ENCODE measurements at places on chromosomes 7 and 10.

DNA sequence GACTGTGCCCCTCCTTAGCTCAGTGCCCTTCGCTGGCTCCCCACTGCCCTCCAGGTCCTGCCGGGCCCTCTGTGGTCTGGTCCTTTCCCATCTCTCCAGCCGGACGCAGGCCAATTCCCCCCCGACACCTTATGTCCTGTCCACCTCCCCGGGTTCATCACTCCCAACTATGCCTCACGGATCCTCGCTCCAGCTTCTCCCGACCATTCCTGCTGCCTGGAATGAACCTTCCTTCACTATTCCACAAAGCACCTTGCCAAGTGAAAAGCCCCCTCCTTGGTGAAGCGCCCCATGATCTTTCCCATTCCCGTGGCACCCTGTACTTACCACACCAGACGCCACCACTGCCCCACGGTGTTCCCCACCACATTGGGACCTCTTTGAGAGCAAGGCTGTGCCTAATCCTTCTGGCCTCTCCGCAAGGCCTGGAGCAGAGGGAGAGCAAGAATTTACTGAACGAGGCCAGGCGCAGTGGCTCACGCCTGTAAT lies 47.2 kb downstream of the TMEM270 start:
- DNase-seq, result no peak

- DNase-seq, result no peak
Observed at GRCh38 chr7:70135656-70136055, 537.4 kb downstream of the AUTS2 start.

- DNase-seq, result no peak
Observed at GRCh38 chr7:6425948-6426347, 21.8 kb downstream of the DAGLB start.

DNA sequence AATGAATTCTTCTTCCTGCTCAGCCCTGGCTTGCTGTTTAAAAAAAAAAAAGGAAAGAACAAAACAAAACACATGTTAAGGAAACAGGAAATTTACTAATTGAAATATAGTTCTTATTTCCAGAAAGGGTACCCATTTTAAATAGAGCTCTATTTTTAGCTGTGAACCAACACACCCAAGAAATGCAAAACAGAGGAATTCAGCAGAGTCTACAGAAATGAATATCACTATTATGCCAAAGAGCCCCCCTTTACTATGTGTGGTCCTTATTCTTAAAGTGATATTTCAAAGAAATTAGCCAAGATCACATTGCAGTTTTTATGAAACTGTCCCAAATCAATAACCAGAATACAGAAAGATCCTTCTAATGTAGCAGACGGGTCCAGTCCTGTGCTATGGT lies 53.7 kb downstream of the CCDC6 start:
- no peak for DNase-seq

DNA sequence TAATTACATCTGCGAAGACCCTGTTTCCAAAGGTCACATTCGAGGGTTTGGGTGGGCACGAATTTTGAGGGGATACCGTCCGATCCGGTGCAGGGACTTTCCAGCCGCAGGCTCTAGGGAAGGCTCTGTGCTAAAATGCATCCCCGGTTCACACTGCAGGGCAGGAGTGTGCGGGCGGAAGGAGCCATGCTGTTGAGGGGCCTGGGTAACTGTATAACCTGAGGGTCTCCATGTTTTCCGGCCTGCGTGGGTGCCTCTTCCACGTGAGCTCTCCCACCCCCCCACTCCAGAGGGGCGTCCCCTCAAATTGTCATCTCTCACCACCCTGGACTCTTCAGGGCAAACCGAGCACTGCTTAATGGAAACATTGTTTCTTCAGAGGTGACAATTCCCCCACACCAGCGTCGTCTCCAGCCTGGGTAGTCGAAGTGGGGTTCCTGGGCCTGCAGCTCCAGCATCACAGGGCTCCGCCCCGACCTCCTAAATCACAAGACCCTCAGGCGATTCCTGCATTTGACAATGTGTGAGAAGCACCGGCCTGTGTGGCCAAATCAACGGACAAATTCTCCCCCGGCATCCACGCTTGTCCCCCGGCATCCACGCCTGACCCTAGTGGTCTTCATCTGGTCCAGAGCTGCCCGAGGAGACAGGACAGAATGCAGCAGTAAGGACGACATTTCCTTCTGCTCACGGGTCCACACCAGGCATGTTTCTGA lies 51.2 kb downstream of the FOXL3 start:
- no peak for DNase-seq

DNA sequence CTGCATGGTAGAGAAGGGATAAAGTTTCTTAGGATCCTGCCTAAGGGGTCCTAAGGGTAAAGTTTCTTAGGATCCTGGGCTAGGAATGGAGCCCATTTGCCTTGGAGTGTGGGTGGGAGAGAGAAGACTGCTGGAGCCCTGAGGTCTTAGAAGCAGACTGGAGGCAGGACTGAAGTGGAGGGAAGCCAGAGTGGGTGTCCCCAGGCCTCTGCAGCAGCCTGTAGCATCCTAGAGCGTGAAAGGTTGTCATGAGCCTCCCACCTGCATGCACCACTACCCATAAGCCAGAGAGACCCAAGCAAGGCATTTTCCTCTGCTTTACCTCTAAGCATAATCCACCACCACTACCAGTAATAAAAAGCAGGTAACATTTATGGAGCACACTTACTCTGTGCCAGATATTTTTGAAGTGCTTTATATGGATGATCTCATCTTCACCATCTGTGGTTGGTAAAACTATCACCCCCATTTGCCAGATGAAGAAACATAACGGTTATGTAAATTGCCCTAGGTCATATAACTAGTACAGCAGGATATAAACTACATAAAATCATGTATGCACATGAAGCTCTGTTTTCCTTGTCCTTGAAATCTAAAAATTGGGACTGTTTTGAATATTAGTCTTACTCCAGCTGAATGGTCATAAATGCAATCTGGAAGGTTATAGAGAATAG lies 103.5 kb upstream of the CCDC6 start:
- no peak for DNase-seq

- DNase-seq, result no peak
Observed at GRCh38 chr7:14055813-14056212, 66.3 kb upstream of the ETV1 start.

GRCh38 chr10:5196702-5197113 lies at the start of gene AKR1C4:
TSS of gene AKR1C4 (plus strand) at chr10:5196837. CDS start at chr10:5196868, 31 bp downstream.
- no peak for DNase-seq

DNA sequence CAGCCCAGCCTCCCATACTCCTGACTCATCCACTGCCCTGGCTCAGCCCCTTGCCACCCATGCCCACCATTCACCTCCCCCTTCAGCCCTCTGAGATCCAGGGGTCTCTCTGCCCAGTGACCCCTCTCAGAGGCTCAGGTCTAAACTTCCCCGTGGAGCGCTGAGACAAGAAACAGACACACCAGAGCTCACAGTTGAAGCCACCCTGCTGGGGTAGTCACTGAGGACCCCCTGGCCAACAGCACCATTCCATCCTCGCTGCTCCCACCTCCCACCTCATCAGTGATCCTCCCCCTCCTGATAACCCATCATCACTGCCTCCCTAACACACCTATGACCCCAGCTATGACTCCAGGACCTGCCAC lies 100.7 kb downstream of the GRID1 start:
- no peak for DNase-seq

All from activated gamma-delta T cell treated with anti-CD3 and anti-CD28 coated beads, Interleukin-2, amount 50 U/mL, for 16 hours (primary cell).